ENCODE measurements at places on chromosomes 3 and 15.

DNA sequence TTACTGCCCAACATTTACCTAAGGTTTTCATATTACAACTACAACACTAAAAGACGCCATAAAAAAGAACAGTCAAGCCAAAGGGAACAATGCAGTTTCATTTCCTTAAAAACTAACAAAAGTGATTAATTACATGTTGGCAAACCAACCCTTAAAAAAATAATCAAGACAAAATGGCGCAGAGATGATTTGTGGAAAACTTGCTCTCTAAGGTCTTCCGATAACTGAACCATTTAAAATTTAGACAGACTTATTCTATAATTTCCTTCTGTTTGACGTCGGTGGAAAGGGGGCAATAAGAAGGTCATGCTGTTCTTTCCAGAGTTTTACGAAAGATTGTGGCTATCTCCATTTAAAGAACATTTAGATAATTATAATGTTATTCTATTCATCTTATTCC lies 87.6 kb downstream of the RYK start:
- DNase-seq: no peak

DNA sequence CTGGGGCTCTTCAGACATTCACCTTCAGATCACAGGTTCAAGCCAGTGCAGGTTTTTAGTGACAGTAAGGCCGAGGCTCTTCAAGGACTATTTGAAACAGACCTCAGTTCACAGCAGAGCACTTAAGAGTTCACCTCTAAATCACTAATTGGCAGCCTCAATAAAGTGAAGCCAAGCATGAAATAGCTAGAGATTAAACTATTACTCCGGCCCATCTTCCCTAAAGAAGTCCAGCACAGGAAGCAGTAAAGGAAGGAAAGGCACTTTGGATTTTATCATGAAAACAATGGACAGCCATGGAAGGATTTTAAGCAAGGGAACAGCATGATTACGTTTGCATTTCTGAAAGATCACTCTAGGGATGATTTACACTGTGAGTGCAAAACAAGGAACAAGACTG lies 27.6 kb upstream of the ARL6 start:
- DNase-seq: no peak

GRCh38 chr3:106826791-106827311 lies 550.4 kb upstream of the CCDC54 start:
- no peak for DNase-seq

DNA sequence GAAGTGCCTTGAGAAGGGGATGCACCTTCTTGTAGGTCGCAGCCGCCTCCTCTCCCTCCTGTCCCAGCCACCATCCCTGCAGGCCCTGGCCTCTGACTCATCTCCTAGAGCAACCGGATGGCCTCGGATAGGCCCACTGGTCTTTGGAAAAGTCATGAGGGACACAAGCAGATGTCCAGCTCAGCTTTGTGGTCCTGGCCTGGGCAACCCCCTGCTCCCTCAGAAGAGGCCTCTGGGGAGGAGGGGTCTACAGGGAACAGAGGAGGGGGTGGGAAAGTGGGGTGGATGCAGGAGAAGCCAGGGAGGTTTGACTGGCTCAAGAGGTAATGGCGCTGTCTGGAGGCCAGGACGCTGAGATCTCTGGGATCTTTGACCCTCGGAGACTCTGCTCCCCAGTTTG lies 259.2 kb upstream of the TLE3 start:
- DNase-seq: no peak

GRCh38 chr3:171569571-171570132 lies 109.4 kb upstream of the TNIK start:
- no peak for DNase-seq

DNA sequence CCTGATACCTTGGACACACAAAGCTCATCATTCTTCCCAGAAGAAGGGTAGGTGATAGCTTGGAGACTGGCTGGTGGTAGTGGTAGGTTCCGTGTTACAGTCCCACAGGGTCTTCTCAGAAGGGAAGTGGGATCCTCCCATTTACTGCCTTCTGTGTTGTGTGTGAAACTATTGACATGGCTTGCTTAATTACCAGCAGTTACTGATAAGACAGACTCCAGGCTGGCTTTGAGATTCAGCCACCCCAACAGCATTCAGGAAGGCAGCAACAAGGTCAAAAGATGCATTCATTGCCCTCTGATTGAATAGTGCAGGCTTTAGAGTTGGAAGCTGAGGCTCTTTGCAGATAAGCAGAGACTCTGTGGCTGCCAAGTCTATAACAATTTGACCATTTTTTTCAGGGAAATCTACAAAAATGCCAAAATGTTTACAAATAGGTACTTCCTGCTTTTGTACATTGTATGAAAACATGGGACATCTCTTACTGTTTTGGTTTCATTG lies 7.7 kb downstream of the ARNT2 start:
- no peak for DNase-seq

GRCh38 chr3:196124608-196125007 lies 42.7 kb upstream of the TFRC start:
- DNase-seq: no peak

GRCh38 chr3:45803252-45803935 lies 7.1 kb upstream of the SLC6A20 start:
- DNase-seq: no peak

- DNase-seq: no peak
These were observed 67.7 kb downstream of the EXOG start for GRCh38 chr3:38563886-38564270.

DNA sequence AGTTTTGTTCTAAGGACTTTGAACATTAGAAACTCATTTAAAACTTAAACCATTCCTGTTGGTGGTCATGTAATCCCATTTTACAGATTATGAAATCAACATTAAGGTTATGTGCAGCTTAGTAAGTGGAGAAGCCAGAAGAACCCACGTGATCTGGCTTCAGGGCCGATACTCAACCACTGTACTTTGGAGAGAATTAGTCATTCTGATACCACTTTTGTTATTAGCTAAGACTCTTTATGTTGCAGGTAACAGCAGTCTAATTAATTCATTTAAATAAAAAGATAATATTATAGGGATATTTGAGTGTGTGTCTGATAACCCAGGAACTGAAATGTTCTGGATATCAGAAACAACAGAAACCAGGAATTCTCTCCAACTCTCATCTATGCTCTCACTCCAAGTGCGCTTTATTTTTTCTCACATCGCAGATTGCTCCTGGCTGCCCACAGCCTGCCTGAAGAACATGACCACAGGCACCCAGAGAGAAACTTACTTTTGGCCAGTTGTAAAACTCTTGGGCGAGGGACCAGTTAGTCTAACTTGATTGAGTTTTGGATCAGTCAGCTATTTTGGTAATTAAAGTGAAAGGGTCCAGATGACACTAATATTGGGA lies 25.2 kb downstream of the UBE2E1 start:
- no peak for DNase-seq

DNA sequence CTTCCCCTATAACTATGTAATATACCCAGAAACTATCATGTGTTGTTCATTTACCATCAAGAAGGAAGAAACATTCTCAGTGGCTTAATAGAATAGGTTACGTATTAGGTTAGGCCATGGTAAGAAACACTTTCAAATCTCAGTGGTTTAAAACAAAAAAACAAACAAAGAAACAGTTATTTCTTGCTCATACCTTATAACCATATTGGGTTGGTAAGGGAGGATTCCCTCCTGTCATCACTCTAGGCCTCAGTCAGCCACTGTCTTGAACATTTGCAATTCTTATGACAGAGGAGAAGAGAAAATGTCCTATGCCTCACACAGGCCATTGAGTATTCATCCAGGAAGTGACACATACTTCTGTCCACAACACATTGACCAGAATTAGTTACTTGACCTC lies 727.7 kb upstream of the NECTIN3 start:
- no peak for DNase-seq

DNA sequence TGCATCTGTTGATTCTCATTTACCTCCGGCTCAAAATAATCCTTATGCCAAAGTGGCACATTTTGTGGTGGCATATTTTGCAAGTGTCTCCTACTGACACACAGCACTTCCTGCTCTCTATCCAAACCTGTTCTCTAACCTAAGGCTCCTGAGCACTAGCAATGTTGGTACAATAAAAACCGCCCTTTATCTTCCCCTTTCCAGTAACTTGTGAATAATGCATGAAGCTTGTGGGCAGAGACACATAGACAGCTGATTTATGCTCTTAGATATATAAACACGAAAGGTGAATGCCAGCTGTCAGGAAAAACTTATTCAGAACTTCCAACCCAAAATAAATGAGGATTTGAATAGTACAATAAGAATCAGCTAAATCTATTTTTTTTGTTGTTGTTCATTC lies 34.6 kb upstream of the ARPIN start:
- no peak for DNase-seq

GRCh38 chr3:195120267-195120601 lies 150.7 kb downstream of the XXYLT1 start:
- DNase-seq: no peak

- peak; percentile 16 for DNase-seq
These were observed 412 bp upstream of the CTXN2 start for GRCh38 chr15:48190932-48191573.

GRCh38 chr15:38127306-38127771 lies 125.3 kb upstream of the SPRED1 start:
- DNase-seq: no peak

GRCh38 chr3:104291878-104292277 lies 1074.8 kb upstream of the ALCAM start:
- DNase-seq: no peak

- no peak for DNase-seq
These were observed 18.9 kb upstream of the ATP13A4 start for GRCh38 chr3:193573403-193574191.

DNA sequence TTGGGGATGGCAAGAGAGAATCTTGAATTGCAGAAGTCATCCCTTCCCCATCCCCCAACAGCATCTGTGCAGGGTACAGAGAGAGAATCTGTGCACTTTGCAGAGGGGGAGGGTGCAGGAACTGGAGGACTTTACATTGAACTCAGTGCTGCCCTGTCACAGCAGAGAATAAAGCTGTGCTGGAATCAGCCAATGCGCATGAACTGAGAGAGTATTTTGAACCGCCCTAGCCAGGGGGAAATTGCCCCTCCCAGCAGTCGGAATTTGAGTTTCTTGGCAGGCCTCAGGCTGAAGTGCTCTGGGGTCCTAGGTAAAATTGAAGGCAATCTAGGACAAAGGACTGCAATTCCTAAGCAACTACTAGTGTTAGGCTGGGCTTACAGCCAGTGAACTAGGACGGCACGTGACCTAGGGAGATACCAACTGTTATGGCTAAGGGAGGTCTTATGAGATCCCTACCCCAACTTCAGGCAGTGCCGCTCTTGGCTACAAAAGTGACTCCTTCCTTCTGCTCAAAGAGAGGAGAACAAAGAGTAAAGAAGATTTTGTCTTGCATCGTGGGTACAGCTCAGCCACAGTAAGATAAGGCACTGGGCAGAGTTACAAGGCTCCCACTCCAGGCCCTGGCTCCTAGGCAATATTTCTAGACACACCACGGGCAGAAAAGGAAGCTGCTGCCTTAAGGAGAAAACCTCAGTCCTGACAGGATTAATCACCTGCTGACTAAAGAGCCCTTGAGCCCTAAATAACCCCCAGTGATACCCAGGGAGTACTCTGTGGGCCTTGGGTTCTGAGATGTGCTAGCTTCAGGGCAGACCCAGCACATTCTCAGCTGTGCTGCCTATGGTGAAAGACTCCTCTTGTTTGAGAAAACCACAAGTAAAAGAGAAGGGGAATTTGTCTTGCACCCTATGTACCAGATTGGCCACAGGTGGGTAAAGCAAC lies 300.5 kb upstream of the ALCAM start:
- DNase-seq: no peak

DNA sequence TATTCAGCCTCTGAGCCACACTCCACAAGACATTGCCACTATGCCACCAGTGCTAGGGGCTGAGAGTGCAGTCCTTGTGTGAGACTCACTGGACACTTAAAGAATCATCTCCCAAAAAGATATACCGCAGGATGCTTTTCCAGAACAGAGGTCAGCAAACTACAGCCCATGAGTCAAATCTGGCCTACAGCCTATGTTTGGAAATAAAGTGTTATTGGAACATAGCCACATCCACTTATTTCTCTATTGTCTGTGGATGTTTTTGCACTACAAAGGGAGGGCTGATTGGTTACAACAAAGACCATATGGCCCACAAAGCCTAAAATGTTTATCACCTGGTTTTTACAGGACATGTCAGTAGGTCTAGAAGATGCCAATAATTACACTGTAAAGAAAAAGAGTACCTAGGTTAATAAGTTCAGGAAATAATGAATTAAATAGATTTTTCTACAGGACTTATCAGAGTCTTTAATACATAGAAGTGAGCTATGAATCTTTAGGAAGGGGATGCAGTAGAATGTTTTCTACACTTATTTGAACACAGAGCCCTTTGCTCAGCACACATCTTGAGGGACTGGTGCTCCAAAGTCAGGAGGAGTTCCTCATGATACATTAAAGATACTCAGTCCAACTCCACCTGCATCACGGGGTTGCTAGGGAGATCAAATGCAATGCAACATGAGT lies 26.3 kb downstream of the SRGAP3 start:
- no peak for DNase-seq

DNA sequence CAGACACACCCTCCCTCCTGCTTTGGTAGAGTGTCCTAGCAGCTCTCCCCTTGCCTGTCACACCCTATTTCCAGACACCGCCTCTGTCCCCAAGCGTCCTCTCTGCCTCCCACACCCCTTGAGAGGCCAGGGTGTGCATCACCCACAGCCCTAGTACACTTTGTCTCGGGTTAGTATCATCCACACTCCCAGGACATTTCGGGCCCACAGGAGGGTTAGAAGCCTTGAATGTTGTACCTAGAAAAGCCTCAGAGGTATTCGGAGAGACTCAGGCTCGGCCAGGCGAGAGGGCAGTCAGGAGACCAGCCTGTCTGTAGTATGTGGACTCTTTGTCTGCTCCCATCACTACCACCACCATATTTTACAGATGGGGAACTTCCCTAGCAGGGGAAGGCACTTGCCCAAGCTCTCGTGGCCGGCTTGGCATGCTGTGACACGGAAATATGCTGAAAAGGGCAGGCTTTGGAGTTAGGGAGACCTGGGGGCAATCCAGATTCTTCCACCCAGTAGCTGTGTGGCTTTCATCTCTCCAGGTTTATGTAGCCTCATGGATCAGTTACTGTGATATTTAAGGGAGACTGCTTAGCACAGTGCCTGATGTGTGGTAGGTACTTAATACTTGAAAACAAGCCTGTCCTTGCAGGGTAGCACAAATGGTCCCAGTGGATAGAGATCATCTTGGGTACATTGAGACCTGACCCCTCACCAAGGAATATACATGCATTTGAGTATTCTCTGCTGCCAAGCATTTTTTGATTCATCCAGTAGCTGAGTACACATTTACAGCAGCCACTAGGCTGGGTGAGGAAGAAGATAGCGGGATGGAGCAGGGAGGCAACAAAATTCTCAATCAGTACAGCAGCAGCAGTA lies 1.4 kb downstream of the TMEM43 start:
- no peak for DNase-seq
